CD4-positive, alpha-beta T cell (primary cell): ENCODE measurements at places on chromosomes 7 and 10.

GRCh38 chr7:117155694-117156093 lies 167.2 kb downstream of the WNT2 start:
- DNase-seq: no peak

- no peak for DNase-seq
Observed at GRCh38 chr7:142519079-142520078, 229.9 kb upstream of the PRSS1 start.

GRCh38 chr7:70336536-70336935 lies 738.3 kb downstream of the AUTS2 start:
- DNase-seq: no peak

DNA sequence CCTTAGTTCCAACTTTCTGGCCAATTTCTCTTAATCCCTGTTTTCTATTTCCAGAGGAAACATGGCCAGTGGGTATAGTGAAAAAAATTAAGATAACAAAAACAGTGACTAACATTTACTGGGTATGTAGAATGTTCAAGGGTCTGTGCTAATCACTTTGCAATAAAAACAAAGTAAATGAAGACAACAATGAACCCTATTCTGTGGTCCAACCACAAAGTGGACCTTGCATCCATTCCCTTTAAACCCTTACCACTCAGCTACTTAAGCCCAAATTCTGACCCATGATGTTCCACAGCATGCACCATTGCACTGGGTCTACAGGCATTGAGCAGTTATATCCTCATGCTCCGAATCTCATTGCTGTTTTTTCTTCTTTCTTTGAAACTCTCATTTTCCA lies 179.9 kb upstream of the PRKCQ start:
- no peak for DNase-seq

DNA sequence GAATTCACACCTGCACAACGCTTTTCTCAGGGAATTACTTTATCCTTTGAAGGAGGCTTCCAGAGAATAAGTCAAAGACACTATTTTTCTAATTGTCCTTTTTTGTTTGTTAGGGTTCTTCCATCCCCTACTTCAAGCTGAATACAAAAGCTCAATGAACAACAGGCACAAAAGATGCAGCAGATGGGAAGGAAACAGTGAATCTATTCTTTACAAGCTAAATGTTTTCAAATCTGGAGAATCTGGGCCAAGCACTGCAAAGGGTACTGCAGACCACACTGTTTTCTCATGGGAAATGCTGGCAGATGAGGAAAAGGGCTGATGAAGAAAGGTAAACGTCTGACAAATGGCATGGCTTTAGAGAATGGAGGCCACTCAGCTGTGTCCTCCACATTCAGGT lies 18.5 kb downstream of the LIPA start:
- no peak for DNase-seq

DNA sequence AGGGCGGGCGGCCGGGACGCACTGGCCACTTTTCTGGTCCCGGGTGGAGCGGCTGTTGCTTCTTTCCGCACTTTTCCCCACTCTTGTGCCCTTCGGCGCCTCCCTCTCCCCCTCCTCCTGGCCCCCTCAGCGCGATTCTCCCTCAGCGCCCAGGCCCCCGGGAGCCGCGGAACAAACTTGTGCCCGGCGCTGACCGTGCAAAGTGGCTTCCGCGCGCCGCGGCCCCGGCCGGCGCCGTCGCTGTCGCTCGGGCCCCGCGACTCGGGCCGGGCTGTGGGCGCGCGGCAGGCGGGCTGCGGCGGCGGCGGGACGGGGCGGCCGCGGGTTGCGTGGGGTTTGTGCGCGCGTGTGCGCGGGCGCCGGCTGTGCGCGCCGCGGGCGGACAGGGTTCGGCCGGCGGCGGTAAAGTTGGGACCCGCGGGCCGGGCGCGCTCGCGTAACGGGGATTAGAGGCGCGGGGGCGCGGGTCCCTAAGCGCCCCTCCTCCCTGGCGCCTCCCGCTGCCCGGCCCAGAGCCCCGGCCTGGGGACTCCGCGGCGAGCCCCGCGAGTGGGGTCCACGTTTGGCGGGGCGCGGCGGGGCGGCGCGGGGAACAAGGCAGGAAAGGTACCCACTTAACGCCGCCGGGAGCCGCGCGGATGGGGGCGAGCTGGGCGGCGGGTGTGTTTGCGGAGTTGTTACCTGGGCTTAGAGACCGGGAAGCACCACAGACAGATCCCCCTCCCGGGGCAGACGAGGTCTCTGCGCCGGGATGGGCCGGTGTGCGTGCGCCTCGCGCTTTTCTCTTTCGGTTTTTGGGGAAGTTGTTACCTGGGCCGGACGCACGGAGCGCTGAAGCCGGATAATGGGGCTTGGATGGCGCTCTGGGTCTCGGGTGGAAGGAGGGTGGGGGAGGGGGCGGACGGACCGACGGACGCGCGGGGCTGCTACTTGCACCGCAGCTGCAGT lies 860 bp downstream of the ZEB1 start:
- DNase-seq: peak; percentile 47
